ENCODE measurements at places on chromosomes 1 and 21.

- DNase-seq = no peak
These were observed 14.0 kb upstream of the PRDM16 start for GRCh38 chr1:3055051-3055450.

DNA sequence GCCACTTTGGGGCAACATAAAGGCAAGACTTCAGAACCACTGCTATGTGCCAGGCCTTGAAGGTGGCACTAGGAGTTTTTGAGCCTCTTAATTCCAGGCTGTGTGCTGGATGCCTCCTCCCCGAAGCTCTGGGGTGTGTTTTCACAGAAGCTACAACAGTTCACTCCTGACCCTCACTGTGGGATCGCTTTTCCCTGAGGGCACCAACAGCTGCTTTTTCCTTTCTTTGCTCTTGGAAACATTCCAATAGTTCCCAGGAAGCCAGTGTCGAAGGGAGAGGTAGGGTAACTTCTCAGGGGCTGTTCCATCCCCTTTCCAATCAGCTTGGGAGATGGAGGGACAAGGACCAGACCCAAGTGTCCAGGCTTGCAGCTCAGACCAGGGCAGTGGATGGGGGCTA is 153.4 kb downstream of the C1orf94 start:
- no peak for DNase-seq

DNA sequence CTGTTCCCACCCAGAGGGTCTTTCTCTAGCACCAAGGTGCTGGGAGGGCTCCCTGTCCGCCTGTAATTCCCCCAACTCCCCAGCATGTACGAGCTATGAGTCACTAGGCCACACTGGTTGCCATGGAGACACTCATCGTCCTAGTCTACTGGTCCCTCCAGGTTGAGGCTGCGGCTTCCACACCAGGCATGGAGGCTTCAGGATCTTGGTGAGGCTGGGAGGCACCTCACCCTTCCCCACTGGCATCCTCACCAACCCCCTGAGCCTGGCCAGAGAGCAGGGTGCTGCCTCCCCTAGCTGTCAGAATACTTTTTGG is 75.6 kb upstream of the KAZN start:
- no peak for DNase-seq

GRCh38 chr1:45802343-45803298 is 791 bp upstream of the MAST2 start:
- DNase-seq = peak; percentile 33

DNA sequence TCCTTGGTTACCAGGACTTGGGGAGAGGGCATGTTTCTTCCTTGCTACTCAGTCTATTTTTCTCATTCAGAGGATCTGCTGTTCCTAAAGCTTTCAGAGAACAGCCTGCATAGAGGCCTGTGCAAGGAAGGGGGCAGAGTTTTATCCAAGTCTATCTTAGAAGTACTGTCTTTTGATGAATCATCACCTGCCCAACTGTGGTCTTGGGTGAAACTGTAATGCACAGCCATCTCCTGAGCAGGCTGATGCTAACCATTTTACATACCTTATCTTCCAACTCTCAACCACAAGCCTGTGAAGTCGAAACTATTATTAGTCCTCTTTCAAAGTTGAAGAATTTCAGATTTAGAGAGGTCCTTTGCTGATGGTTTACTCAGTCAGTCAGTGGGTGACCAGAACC is 368.0 kb downstream of the HHAT start:
- DNase-seq = no peak

GRCh38 chr1:169885207-169885606 is 8.5 kb downstream of the SCYL3 start:
- DNase-seq = no peak

DNA sequence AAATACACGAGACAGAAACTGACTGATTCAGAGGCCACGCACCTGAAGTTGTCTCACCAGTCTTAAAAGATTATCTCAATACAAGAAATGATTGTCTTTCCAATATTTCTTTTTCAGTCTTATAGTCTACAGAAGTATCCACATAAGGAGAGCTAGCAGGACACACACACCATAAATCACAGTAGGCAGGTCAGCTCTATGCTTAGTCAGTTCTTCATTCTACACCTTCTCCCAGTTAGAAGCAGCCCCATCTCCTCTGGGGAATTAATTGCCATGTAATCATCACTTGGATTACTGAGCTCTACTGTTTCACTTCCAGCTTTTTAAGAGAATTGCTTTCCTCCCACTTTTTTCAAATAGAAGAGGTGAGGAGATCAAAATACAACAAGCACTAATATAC is 59.6 kb downstream of the SMYD3 start:
- no peak for DNase-seq

GRCh38 chr1:18414321-18414720 is 66.4 kb upstream of the KLHDC7A start:
- no peak for DNase-seq

DNA sequence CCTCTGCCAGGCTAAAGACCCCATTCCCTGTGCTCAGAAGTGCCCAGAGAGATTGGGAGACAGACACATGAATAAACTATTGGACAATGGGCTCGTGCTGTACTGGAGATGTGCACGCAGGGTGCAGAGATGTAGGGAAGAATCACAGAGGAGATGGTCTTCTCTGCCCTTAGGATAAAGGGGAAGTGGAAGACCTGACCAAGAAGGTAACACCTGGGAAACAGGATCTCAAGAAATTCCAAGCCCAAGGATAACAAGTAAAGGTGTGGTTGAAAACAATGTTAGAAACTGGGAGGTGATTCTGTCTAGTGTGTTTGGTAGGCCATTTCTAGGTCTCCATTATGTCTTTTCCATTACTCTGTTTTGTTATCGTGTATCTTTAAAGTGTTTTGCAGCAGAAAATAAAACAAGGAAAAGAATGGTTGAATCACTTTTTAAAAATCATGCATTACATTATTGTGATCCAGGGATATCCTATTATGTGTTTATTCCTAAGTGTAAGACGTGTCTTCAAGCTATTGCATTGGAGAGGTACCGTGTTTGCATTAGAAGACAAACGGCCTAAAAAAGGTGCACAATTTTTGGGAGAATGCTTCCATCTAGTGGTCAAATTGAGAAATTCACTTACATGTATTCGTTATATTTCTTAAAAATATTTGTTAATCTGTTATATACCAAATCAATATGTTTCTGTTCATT is 40.8 kb upstream of the KCTD3 start:
- peak; percentile 41 for DNase-seq

GRCh38 chr1:54678776-54679643 is 36.7 kb upstream of the TTC4 start:
- no peak for DNase-seq

DNA sequence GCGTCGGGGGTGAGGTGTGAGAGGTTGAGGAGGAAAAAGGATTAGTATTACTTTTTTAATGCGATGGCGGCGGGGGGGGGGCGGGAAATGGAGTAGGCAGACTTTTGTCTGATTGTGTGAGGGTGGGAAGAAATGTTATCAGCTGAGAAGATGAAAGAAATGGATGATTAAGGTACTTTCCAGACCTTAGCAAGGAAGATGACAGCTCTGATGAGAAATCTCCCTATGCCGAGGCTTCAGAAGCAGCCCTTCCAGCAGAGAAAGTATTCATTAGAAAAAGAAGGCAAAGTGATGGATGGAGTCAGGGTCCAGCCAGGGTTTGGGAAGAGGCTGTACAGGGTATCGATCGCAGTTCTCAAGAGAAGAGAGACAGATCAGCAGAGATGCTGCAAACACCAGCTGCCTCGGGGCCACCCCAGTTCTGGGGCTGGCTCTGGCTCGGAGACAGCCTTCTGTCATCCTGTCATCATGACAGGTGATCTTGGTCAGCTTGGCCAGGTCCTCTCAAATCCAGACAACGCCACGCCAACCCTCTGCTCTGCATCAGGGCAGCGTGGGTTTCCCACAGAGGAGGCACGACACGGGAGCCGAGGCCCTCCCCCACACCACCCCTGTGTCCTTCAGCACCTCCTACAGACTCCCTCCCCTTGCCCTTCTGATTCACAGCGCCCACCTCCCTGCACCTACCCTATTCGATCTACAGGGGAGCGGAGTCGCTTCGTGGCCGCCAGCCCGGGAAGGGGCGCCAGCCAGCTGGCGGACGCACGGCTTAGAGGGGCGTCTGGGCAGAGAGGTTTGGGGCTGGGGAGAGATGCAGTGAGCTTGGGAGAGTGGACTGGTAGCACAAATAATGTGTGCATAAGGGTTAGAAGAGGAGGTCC is 674 bp upstream of the ATXN7L2 start:
- DNase-seq = no peak
